ENCODE measurements at places on chromosomes 7 and 10. TPM values are rescaled to one million over a fixed set of nuclear protein-coding genes. Genes with fewer than 3 reads are reported as not detected.
A peak's percentile ranks its signal among the peaks of the same experiment; 100 is the strongest.

- H3K27me3 ChIP-seq = peaks cover 19% of the 10 kb centered on the region
- H3K27ac ChIP-seq = no peak overlapping the region
- no peaks in the 10 kb centered on the region for H3K36me3 ChIP-seq
- no peak overlapping the region for H3K4me3 ChIP-seq
Measured at GRCh38 chr10:69449841-69450240, 1.4 kb upstream of the TSPAN15 start.

- no peaks in the 10 kb centered on the region for H3K4me1 ChIP-seq
- H3K36me3 ChIP-seq = no peaks in the 10 kb centered on the region
- DNase-seq = no peak
- no peak overlapping the region for H3K27ac ChIP-seq
- H3K27me3 ChIP-seq = no peaks in the 10 kb centered on the region
- H3K4me3 ChIP-seq = no peak overlapping the region
Measured at GRCh38 chr7:158239290-158239981, 348.2 kb downstream of the PTPRN2 start.

DNA sequence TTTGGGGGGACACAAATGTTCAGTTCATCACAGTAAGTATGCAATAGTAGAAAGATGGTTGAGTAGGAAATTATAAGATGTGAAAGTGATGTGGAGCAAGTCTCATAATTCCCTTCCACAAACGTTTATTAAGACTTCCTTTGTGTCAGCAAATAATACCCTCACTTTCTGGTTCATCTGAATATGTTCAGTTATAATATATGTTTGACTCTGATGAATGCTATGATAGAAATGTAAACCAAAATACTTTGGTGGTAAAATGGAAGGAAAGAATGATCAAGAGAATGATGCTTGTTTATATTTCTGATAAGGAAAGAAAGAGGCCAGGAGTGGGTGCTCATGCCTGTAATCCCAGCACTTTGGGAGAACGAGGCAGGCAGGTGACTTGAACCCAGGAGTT is 111.7 kb upstream of the PLXDC2 start:
- no peak for DNase-seq
- peaks cover 6% of the 10 kb centered on the region for H3K4me1 ChIP-seq
- no peak overlapping the region for H3K27ac ChIP-seq
- no peak overlapping the region for H3K4me3 ChIP-seq
- H3K36me3 ChIP-seq = no peaks in the 10 kb centered on the region

- H3K27ac ChIP-seq = peak overlapping the region; percentile 96
- peaks cover 44% of the 10 kb centered on the region for H3K4me1 ChIP-seq
- H3K36me3 ChIP-seq = no peaks in the 10 kb centered on the region
- no peaks in the 10 kb centered on the region for H3K27me3 ChIP-seq
Measured at GRCh38 chr10:73887294-73888039, 13.1 kb upstream of the CAMK2G start.

DNA sequence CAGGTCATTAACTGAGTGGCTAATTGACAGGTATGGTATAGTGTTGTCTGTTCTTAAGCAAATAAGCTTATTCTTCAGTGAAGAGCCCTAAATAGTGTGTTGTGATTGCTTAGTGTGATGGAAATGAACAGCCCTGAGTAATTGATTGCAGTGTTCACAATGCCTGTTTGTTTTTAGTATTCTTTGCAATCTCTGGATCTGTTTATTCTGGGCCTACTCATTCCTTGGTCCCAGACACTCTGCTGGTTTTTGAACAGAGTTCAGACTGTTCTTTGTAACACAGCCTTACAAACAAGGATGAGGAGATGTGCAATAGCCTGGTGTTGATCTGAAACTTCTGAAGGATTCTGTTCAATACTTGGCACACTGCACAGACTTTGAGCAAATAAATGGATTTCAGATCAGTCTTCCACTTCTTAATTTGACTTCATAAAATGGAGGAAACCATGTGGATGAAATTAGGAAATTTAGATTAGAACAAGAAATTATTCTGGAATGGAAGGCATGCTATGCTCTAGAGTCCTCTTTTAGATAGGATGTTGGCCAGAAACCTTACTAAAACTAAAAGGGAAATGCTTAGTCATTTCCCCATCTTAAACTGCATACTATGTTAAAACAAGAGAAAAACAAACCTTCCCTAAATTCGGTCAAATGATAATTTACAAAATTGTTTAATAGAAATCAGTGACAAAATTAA is 444.2 kb upstream of the SEMA3D start:
- 0 out of 2 replicates have a peak overlapping the region, but pooled peaks have one; percentile 22 for H3K27ac ChIP-seq
- no peaks in the 10 kb centered on the region for H3K36me3 ChIP-seq
- DNase-seq = peak; percentile 28
- H3K4me1 ChIP-seq = peaks cover 15% of the 10 kb centered on the region

Gene C10orf67
- 0.25 TPM for total RNA-seq

Gene GRB10
- total RNA-seq = 24.0 TPM
